ENCODE measurements at places on chromosomes 12 and 14. TPM values are rescaled to one million over a fixed set of nuclear protein-coding genes. Genes with fewer than 3 reads are reported as not detected.

Gene ACVRL1
- not detected for total RNA-seq

Gene FAM90A1
- total RNA-seq = not detected

DNA sequence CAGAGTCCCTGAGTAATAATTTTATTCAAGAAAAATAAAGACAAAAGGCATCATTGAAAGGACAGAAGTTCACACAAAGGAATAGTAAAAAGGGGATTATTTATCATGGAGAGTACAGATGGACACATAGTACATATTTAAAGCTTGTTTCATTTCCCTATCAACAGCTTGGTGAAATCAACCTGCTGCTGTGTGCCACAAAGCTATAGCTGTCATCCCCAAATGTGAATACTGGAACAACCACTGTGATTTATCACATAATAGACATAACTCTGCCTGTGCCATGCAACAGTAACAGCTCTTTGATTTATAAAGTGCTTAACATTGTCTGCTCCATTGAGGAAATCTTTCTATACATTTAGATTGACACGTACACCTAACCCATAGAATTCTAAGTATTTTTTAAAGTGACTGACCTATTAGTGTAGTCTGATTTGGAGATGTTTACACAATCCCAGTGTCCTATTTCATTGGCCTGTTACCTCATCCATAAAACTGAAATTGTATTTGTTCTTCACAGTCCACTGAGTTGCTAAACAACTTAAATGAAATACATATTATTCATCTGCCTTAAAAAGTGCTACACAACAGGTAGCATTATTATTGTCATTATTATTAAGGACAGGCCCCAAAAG, 3.3 kb downstream of the NEMF start:
- H3K27ac ChIP-seq = peak overlapping the region; percentile 70
- no peaks in the 10 kb centered on the region for H3K27me3 ChIP-seq
- peaks cover 43% of the 10 kb centered on the region for H3K4me1 ChIP-seq
- no peak overlapping the region for H3K4me3 ChIP-seq
- H3K36me3 ChIP-seq = no peaks in the 10 kb centered on the region

- H3K36me3 ChIP-seq = peaks cover 4% of the 10 kb centered on the region
- no peaks in the 10 kb centered on the region for H3K27me3 ChIP-seq
- H3K4me1 ChIP-seq = no peaks in the 10 kb centered on the region
These were observed 13.7 kb upstream of the REP15 start for GRCh38 chr12:27682534-27682933.

DNA sequence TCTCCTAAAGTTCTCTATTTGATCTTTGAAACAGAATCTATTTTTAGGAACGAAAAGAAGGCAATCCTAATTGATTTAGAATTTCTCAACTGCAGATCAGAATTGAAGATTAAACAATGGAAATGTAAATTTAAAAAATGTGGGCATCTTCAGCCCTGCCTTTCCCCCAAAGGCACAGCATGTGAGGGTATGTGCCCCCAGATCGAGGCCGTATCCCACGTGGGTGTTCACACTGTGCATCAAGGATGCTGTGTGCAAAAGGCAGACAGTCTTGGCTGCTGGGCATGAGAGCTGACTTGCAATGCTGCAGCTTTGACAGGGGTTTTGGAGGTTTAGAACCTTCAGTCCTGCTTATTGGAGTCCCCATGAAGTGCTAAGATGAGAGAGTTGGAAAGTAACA, 346.3 kb downstream of the VRK1 start:
- no peaks in the 10 kb centered on the region for H3K4me1 ChIP-seq
- no peak for DNase-seq
- no peaks in the 10 kb centered on the region for H3K36me3 ChIP-seq
- no peak overlapping the region for H3K4me3 ChIP-seq

GRCh38 chr12:85385406-85385805, 105.4 kb downstream of the ALX1 start:
- H3K27me3 ChIP-seq = no peaks in the 10 kb centered on the region
- DNase-seq = no peak
- H3K27ac ChIP-seq = no peak overlapping the region
- H3K4me3 ChIP-seq = no peak overlapping the region
- H3K4me1 ChIP-seq = no peaks in the 10 kb centered on the region

DNA sequence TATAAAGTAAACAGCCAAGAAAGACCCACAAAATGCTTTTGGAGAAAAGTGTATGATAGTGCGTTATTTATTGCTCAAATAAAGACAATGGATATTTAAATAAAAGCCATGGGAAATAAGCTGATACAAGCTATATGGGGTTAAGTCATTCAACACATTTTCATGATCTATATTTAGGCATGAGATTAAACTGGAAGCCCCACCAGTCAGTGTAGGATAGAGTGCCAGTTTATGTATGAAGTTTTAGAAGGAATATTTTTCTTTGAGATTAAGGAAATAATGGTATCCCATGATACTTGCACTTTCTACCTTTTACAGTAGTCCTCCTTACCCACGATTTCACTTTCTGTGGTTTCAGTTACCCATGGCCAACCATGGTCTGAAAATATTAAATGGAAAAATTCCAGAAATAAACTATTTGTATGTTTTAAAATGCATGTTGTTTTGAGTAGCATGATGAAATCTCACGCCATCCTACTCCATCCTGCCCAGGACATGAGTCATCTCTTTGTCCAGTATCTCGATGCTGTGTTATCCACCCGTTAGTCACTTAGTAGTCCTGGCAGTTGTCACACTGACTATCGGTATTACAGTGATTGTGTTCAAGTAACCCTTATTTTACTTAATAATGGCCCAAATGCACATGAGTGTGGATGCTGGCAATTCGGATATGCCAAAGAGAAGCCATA, 22.3 kb downstream of the SYT1 start:
- H3K4me1 ChIP-seq = peaks cover 10% of the 10 kb centered on the region
- DNase-seq = no peak
- no peak overlapping the region for H3K27ac ChIP-seq
- H3K27me3 ChIP-seq = no peaks in the 10 kb centered on the region

GRCh38 chr12:65084579-65084978, 36.5 kb downstream of the WIF1 start:
- no peaks in the 10 kb centered on the region for H3K4me1 ChIP-seq
- no peak for DNase-seq
- peaks cover 18% of the 10 kb centered on the region for H3K27me3 ChIP-seq
- no peak overlapping the region for H3K27ac ChIP-seq

Measured in naive thymus-derived CD8-positive, alpha-beta T cell (primary cell).